ENCODE measurements at places on chromosomes 5 and 9.

DNA sequence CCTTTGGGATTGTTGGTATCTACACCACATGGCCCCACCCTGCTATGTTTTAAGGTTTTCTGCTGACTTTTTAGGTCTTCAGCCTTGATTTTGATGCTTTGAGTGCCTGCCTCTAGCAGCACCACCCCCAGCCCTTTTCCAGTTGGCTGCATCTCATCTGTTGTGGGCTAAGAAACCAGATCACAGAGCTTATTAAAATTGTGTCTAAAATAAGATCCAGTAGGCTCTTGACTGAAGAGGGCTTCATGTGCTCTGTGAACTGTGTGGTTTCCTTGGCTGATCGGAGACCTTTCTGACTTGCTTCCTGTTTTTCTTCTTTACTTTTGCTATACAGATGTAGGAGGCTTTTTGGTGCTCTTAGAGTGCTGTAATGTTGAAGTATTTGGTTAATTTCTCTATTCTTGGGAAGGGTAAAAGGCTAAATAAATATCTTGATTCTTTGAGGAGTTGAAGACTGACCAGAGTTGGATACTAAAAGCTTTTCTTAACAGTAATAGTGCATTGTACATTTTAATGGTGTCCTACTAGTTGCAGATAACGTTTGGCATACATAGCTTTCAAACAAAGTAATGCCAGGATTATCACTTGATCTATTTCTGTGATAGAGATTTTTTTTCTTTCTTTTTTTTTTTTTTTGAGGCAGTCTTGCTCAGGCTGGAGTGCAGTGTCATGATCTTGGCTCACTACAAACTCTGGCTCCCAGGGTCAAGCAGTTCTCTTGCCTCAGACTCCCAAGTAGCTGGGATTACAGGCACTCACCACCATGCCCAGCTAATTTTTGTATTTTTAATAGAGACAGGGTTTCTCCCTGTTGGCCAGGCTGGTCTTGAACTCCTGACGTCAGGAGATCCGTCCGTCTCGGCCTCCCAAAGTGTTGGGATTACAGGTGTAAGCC lies 4.5 kb downstream of the UBE2D2 start:
- peak; percentile 34 for DNase-seq

DNA sequence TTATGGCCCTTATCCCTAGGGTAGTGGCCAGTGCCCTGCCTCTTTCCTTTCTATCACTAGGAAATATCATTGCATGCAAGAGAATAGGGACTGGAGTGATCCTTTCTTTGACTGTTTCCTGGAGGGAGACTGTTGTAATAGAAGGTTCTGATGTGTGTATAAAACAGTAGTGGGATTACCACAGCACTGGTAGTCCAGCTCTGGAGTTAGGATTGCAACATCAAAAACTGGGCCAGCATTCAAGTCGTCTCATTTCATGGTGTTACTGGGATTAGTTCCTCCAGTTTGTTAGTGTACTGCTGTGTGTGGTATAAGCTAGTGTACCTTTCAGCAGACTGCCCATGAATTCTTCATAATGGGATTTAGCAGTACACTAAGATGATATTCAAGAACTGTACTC lies 45.8 kb downstream of the KIAA1958 start:
- DNase-seq: no peak

DNA sequence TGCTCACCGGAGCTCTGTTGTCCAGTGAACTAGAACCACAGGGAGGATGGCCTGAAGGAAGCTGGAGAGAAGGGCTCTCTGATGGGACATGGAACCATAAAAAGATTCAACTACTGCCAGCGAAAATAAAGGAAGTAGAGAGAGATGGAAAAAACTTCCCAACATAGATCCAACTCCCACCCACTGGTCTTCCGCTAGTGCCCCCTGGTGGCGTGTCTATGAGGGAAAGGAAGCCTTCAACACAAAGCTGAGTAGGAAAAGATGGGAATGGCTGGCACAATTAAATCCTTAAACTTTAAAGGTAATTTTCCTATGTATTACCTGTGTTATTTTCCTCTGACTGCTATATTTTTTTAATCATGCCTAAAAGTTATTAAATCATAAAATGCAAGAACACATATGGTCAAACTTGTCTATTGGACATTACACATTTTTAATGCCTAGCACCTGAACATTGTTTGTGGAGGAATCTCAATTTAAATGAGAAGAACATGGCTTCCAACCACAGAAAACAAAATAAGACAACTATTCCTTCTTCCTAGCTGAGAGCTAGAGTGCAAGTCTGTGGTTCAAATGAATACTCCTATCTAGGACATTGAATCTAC lies 51.5 kb downstream of the CEP120 start:
- peak; percentile 13 for DNase-seq

DNA sequence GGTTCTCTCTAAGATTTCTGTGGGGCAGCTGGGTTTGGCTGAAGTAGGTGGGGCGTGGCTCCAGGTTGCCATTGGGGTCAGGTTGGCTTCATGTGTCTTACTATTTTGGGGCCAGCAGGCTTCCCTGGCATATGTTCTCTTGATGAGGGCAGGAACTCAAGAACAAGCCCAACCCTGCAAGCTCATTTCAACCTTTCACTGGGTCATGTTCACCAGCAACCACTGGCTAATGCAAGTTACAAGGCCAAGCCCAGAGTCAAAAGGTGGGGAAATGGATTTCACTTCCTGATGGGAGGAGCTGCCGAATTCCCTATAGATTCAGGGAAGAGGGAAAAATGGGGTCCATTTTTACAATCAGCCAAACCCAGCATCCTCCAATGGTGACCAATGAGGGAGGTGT lies 34.0 kb upstream of the HAND1 start:
- DNase-seq: no peak

GRCh38 chr5:127856292-127856691 lies 153.1 kb downstream of the CCDC192 start:
- no peak for DNase-seq

- no peak for DNase-seq
Observed at GRCh38 chr9:136710543-136710942, 1.8 kb upstream of the DIPK1B start.

DNA sequence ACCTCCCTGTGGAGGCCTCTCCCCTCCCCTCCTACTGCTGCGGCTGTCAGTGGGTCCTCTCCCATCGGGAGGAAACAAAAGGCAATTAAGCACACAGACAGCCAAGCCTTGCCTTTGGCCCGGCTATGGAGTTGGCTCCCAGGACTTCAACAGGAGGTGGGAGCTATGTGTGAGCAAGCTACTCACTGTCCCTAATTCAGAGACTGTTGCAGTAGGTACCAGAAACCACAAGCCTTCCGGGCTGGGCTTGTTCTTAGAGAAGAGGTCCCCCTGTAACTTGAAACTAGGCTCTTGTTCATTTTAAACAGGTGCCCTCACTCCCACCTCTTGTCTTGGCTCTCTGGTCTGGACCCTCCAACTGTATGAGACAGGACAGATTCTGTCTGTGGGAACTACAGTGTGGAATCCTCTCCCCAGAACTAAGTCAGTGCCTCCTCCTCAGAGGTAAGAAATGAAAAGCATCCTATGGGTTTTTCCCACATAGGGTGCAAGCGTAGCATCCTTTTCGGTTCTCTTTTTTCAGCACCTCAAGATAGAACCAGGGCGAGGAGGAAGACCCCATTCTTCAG lies 561.1 kb downstream of the EBF1 start:
- DNase-seq: no peak

- no peak for DNase-seq
Observed at GRCh38 chr5:138141734-138142133, 2.5 kb upstream of the NME5 start.

GRCh38 chr5:76851728-76852369 lies 2.0 kb downstream of the S100Z start:
- no peak for DNase-seq

- DNase-seq: no peak
Observed at GRCh38 chr5:151251001-151251551, 1.9 kb upstream of the GM2A start.

- DNase-seq: no peak
Observed at GRCh38 chr5:2003690-2004365, 121.1 kb upstream of the IRX4 start.

- DNase-seq: no peak
Observed at GRCh38 chr5:130295235-130295634, 391.0 kb downstream of the CHSY3 start.

DNA sequence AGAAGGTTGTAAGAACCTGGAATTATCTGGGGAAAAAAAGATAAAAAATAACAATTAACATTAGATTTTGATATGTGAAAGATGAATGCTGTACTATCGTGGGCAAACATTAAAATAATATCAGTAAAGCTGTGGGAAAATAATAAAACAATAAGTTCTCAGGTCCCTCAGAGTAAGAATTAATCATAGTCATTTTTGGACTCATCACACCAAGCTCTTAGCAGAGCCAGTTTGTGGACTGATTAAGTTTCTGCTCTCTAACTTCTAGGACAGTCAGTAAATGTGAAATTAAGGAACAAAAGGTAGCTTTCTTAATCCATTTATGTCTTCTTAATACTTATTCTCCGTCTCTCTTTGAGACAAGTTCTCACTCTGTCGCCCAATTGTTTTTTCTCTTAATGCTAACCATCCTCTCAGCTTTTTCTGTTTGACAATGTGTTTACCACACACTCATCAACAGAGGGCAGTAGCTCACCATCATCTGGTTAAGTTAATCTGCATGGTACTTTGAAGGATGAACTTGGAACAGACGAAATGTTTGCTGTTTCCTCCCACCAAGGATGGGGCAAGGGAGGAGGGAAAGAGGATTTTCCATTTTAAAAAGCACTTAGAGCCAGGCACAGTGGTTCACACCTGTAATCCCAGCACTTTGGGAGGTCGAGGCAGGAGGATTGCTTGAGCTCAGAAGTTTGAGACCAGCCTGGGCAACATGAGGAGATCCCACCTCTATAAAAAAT lies 5.3 kb upstream of the ACO1 start:
- peak; percentile 23 for DNase-seq

DNA sequence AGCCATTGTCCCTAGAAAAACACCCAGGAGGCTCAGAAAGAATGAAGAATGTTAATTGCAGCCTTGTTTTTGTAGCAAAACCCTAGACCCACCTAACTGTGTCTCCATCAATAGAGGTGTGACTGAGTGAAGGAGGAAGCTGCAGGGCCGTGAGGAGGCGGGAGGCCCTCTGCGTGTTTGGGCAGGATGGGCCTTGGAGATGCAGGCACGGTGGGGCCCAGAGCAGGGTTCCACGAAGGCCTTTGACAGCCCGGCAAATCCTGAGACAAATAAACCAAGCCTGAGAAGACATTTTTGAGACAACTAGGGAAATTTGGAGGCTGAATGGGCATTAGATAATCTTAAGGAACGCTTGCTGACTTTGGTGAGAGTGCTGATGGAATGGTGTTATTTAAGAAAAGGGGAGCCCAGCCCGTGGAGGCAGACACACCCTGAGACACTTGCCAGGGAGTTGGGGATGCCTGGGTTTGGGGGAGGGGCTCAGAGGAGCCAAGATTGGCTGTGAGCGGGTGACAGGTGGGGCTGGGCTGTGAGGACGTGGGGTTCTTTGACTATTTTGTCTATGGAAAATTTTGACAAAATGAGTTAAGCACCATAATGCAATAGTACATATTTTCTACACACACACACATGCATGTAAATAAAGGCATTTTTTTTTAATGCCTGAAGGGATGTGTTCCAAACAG lies 48.8 kb downstream of the BARX1 start:
- no peak for DNase-seq

- no peak for DNase-seq
Observed at GRCh38 chr5:92556747-92557146, 1024.3 kb downstream of the NR2F1-AS1 start.

DNA sequence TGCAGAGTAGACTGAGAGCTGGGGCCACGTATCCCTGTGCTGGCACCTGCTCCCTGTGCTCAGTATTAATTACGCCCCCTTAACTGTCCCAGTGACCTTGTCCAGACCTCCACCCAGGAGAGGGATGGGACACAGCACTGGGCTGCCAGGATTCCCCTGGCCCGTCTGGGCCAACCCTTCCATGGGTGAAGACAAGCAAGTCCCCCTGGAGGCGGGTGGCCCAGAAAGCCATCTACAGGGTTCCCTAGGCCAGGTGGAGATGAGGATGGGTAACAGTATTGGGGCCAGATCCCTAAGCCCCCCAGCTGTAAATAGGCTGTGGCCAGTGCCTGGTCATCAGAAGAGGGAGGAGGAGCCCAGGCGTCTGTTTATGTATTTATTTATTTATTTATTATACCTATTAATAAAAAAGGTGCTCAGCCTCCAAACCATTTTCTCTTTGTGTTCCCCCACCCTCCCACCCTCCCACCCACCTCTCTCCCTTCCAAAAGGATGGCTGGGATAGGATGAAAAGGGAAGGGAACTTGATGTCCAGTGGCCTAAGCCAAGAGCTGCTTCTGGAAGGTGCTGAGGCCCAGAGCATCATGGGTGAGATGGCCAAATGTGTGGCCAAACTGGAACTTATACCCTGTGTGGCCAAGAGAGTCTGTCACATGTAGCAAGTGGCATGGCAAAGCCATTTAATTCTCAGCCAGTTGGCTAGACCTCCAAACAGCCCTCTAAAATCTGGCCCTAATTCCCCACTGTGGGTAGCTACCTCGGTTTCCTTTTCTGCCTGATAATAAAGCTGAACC lies 43.4 kb upstream of the TESK1 start:
- DNase-seq: no peak

DNA sequence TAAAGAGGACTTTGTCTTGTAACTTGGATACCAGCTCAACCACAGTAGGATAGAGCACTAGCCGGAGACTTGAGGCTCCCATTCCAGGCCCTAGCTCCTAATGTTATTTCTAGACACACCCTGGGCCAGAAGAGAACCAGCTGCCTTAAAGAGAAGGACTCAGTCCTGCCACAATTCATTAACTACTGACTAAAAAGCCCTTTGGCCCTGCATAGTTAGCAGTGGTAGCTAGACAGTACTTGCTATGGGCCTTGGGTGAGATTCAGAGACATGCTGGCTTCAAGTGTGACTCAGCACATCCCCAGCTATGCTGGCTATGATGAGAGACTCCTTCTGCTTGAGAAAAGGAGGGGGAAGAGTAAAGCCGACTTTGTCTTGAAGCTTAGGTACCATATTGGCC lies 47.3 kb downstream of the TMEM167A start:
- DNase-seq: no peak

GRCh38 chr5:53030893-53031292 lies 41.7 kb downstream of the ITGA2 start:
- DNase-seq: no peak

GRCh38 chr5:178110-178509 lies 13.2 kb upstream of the LRRC14B start:
- no peak for DNase-seq

DNA sequence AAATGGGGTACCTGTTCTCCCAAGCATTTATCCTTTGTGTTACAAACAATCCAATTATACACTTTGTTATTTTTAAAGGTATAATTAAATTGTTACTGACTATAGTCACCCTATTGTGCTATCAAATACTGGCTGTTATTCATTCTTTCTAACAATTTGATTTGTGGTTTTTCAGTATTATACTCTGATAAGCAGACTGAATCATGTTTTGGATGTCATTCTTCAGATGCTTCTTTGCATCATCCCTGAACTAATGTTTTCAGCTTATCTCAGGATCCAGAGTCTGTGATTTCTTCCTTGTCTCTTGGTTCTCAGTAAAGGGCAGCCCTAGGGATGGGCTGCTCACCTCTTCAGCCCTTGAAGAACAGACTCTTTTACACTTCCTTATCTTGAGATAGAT lies 177.8 kb upstream of the SGCD start:
- DNase-seq: no peak

GRCh38 chr5:68086857-68087256 lies 128.7 kb upstream of the PIK3R1 start:
- no peak for DNase-seq

- DNase-seq: no peak
Observed at GRCh38 chr5:59725392-59725767, 168.1 kb downstream of the PDE4D start.

GRCh38 chr5:93219641-93220145 lies 361.3 kb downstream of the NR2F1-AS1 start:
- no peak for DNase-seq

GRCh38 chr9:117827456-117827855 lies 123.3 kb downstream of the TLR4 start:
- DNase-seq: no peak

Data from activated T-cell treated with anti-CD3 and anti-CD28 coated beads for 1 hour (primary cell).